ENCODE measurements at places on chromosomes 11 and 22.

DNA sequence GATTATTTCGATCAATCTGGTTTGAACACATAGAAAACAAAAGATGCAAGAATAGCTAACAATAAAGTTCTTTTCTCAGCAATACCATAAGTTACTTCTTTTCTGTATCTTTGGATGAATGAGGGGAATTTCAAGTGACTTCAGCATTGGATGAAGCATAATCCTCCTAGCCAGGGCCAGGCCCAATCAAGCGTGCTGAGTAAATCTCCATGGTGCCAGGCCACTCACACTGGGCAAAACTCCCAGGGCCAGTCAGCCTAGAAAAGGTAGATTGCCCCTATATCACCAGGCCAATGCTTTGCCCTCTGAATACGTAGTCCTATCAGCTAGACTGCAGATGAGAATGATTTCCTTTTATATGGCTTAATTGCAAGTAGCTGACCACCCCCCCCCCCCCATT, 6.0 kb downstream of the CNTF start:
- DNase-seq, result peak; percentile 29

DNA sequence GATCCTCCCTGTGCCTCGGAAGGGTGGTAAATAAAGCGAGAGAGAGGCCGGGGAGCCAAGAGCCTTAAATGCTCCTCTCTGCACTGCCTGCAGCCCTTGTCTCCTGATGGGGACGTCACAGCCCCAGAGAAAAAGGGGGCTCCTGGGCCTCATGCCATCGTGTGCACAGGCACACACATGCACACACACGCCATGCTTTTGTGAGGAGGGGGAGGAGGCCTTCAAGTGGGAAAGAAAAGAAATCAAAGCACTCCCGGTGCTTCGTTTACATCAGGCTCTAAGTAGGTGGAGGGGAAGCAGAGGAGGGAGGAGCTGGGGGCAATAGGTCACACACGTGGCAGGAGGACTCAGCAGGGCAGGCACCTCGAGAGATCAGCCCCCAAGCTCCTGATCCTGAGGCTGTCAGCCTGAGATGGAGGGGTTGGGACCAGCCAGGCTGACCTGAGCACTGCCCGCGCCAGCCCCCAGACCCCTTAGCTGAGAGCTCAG, 68.2 kb upstream of the NECTIN1 start:
- DNase-seq, result no peak

GRCh38 chr11:133817449-133817848, 27.9 kb downstream of the SPATA19 start:
- DNase-seq, result no peak

GRCh38 chr22:31103899-31104694, 3.3 kb downstream of the SELENOM start:
- no peak for DNase-seq

- DNase-seq, result no peak
These were observed 10.7 kb upstream of the MS4A6E start for GRCh38 chr11:60316317-60316716.

- no peak for DNase-seq
These were observed 22.8 kb upstream of the RASSF10 start for GRCh38 chr11:12986194-12986898.

DNA sequence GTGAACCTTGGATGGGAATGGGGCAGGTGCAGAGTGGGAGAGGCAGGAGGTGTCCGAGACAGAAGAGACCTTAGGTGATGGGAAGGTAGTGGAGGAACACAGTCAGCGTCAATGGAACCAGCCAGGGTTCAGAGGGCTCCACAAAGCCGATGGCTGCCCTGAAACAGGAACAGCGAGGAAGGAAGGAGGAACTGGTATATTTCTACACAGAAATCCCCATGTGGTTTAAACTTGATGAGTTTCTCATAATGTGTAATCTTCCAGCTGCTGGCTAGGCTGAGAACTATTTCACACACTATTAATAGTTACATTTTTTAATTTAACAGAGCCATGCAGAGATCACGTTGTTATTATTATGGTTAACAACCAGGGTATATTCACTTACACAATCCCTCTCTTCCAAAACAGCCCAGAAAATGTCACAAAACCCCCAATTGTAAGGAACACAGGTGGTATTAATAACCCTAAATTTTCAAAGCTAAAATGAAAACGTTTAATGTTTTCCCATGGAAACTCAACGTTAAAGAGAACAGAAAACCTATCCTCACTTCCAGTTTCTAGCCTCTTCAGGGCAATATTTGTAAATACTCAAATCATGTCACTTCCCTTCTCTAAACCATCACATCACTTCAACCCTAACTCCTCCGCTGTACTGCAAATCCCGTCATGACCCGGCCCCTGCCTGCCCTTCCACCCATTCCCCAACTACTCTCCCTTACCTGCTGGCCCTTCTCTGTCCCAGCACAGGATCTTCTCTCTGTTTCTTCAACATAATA, 74.5 kb upstream of the ARFGAP3 start:
- DNase-seq, result no peak

GRCh38 chr11:2744166-2744565, 44.4 kb upstream of the KCNQ1OT1 start:
- DNase-seq, result no peak

DNA sequence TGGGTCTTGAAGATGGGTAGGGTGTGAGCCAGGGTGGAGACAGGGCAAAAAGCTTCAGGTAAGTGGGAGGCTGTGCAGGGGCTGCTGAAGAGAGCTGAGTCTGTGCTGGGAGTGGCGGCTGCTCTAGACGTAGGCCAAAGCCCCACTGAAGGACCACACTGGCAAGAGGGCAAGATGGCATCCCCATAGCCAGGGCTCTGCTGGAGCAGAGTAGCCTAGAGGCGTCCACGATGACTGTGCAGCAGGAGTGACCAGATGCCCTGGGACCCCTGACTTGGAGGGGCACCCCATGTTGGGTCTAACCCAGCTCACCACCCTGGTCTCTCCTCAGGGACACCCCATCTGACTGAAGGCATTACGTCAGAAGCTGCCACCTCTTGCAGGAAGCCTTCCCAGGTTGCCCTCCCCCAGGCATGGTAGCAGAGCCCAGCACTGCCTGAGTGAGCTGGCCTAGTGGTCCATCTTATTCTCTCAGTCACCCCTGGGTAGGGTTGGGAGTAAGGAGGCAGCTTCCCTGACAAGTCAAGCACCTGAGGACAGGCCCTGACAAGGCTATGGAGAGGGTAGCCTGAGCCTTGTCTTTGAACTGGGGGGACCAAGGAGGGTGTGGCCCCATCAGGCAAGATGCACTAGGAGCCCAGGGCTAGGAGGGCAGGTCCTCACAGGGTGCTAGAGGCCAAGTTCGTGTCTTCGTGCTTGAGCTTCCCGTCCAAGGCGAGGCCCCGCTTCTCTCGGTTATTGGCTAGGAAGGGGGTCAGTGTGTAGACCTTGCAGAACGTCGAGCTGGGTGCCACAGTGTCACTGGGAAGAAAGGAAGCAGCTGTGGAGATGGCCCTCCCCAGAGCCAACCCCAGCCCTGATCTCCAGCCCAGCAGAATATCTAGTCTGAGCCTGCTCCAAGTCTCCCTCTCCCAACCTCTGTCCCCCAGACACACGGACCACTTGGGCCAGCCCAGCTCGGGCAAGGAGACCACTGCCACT, 33.1 kb downstream of the TPBGL start:
- no peak for DNase-seq

- DNase-seq, result peak; percentile 88
These were observed 61.0 kb upstream of the PLET1 start for GRCh38 chr11:112321501-112322172.

GRCh38 chr11:118744046-118744445, 46.9 kb downstream of the DDX6 start:
- DNase-seq, result no peak

- DNase-seq, result no peak
These were observed 189.5 kb downstream of the TBC1D22A start for GRCh38 chr22:46951973-46952372.

GRCh38 chr11:77107950-77108349, 5.3 kb downstream of the OMP start:
- DNase-seq, result peak; percentile 68

GRCh38 chr11:8206251-8207079, 37.6 kb upstream of the RIC3 start:
- no peak for DNase-seq

DNA sequence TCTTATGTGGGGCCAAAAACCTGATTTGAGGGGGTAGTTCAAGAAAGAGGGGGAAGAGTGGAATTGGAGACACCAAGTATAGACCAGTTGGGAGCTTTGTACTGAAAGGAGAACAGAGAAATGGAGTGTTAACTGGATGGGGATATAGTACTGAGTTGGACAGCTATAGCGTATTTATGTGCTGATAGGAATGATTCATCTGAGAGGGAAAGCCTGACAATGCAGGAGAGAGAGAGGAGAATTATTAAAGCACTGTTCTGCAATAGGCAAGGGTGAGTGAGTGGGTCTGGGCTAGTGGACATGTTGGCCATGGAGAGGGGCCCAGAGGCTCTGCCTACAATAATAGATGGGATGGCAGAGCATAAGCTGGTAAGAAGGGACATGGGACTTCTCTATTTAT, 52.9 kb upstream of the PITPNB start:
- no peak for DNase-seq

DNA sequence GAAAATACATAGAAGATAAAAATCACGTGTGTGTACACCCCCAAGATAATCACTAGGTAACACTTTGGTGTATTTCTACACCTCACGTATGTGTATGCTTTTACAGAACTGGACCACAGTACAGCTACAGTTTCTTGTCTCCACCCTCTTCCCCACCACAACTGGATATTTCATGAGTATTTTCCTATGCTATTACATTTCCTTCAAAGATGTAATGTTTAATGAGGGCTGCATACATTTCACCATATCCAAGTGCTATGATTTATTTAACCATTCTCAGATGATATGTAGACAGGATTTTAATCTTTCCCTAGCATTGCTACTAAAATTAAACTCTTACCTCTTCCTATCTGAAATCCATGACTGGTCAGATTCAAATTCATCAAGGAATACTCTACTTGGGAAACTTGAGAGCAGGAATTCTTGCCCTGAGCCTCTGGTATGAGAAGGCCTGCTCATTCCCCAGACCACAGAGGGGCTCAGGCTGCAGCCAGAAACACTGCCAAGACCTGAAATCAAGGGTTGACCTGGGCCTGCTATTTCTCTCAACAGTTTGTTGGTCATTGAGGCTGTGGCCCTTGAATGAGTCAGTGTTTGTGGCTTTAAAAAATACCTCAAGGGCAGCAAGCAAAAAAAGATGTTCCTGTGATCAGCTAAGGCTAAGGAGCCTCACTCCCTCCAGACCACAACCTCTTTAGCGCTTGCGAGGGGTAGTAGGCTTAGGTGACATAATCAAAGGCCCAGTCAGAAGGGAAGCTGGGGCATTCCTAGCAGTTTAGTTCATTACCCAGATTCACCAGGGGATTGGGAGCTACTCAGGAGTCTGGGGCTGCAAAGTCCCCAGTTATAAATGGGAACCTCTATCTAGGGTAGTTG, 55.5 kb downstream of the ABTB2 start:
- peak; percentile 98 for DNase-seq

GRCh38 chr11:61277186-61278000, 17.7 kb downstream of the VWCE start:
- DNase-seq, result no peak

DNA sequence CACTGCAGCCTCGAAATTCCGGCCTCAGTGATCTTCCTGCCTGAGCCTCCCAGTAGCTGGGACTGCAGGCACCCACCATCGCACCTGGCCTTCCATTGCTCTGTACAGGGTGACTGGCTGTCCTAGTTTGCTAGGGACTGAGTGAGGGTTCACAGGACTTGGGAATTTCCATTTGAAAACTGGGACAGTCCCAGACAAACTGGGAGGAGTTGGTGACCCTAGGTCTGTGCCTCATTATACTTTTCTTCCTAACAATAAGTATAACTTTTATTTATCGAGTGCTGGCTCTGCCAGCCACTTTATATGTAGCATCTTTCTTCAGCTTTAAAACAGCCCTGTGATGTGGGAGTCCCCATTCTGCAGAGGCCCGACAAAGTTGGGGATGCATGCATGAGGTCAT, 25.5 kb downstream of the TCP11L1 start:
- no peak for DNase-seq

DNA sequence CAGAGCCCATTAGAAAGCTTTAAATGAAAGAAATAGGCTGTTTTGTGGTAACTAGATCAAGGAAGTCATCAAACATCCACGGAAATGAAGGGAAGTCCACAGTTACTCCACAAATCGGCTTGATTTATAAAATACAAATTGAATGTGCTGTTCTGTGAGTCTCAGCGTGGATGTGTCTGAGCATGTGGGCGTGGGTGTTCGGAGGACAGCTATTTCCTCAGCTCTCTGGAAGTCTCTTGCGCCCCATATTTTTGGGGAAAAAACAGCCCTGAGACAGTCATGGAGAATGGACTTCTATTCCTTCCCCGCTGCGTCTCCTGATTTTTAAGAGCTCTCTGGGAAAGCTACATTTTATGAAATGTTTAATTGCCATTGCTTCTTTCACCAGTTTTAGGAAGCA, 144.4 kb downstream of the EFCAB6 start:
- DNase-seq, result no peak

- DNase-seq, result no peak
These were observed 50.2 kb downstream of the SMIM38 start for GRCh38 chr11:69205743-69206612.

DNA sequence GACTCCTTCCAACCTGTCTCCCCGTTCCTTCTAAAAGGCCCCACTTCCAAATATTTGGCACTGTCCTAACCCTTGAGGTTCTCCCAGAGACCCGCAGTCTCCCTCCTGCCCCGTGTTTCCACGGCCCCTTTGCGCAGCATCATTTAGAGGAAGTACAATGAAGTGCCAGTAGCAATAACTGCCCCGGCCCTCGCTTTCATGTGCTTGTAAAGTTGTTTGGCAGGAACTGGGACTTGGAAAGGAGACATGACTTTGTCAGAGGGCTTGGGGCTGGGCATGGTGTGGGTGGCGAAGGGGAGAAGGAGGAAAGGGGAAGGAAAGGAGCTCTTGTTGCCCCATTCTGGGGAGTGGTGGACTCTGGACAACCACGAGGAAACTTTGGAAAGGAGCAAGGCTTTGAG, 2.6 kb downstream of the CD44 start:
- no peak for DNase-seq

- no peak for DNase-seq
These were observed 95.4 kb upstream of the PITPNB start for GRCh38 chr22:28014211-28015045.

GRCh38 chr11:2223153-2223794, 47.1 kb downstream of the ASCL2 start:
- no peak for DNase-seq

- no peak for DNase-seq
These were observed 61.1 kb downstream of the LINC01488 start for GRCh38 chr11:69542314-69543168.

DNA sequence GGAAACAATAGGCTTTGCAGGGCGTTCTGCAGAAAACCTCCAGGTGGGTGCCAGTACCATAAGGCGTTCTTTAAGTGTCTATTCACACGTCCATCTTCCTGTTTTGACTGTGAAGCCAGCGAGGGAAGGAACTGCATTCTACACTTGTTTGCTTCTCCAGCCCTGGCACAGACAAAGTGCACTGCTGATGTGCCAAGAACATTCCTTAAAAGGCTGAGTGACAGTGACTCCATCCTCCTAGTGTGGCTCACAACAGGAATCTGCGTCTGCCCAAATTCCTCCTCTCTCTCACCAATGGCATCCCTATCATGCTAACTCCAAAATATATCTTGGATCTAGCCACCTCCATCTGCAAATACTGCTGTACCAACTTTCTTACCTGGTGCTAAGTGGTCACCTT, 407.4 kb upstream of the SYN3 start:
- no peak for DNase-seq

- DNase-seq, result no peak
These were observed 72.2 kb downstream of the CDKN1C start for GRCh38 chr11:2813141-2813908.

GRCh38 chr11:132858223-132858622, 674.1 kb downstream of the OPCML start:
- DNase-seq, result no peak

Measured in astrocyte of the cerebellum (primary cell).